ENCODE measurements at places on chromosomes 12 and 14.

GRCh38 chr14:74456684-74457564, 30.9 kb upstream of the SYNDIG1L start:
- DNase-seq: no peak

DNA sequence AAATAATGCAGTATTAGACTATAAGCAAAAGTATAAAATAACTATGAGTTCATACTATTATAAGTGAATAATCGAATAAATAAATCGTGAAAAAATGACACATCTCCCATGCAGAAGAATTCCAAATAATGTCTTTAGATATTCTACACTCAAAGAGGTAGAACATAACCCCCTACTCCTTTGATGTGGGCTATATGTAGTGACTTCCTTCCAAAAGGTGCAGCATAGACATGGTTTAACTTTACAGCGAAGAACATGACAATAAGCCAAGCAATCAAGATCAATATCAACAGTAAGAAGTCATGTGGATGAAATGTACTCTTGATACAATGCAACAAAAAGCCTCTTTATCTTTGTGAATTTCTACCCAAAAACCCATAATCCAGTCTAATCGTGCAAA, 46.0 kb upstream of the HIF1A start:
- no peak for DNase-seq

DNA sequence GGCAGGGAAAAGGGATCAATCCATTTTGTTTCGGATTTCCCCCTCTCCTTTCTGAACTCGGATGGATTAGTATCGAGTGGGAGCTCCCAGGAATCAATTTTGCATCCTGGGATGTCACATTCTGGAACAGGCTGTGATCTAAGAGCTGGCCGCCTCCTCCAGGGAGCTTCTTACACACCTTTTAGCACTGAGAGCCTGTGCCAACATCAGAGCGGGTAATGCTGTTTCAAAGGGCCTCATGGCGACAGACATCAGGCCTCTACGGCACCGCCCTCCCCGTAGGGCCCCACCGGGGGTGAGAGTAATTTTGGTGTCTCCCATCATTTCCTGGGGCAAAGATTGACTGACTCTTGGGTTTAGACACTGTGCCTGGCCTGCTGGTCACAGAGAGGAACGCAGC, 2.7 kb downstream of the GALNT9 start:
- DNase-seq: no peak

DNA sequence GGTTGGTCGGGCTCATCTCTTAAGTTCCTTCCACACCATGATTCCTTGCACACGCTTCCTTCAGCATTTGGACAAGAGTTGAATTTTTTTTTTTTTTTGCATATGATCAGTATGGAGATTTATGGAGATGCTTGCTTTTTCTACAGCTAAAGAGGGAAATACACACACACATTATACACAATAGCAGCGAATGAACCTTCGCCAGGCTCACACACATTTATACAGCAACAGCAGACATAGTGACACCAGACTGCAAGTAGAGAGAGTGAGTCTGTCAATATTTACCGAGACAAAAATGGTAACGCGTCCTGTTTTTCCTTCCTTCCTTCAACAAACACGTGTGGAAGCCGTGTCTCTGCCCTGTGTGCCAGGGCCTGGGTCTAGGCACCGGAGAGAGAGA, 897.9 kb downstream of the BCL11B start:
- DNase-seq: no peak

GRCh38 chr12:93848523-93849101, 171.4 kb downstream of the CRADD start:
- no peak for DNase-seq

GRCh38 chr12:113208041-113208934, 13.0 kb upstream of the TPCN1 start:
- peak; percentile 16 for DNase-seq

DNA sequence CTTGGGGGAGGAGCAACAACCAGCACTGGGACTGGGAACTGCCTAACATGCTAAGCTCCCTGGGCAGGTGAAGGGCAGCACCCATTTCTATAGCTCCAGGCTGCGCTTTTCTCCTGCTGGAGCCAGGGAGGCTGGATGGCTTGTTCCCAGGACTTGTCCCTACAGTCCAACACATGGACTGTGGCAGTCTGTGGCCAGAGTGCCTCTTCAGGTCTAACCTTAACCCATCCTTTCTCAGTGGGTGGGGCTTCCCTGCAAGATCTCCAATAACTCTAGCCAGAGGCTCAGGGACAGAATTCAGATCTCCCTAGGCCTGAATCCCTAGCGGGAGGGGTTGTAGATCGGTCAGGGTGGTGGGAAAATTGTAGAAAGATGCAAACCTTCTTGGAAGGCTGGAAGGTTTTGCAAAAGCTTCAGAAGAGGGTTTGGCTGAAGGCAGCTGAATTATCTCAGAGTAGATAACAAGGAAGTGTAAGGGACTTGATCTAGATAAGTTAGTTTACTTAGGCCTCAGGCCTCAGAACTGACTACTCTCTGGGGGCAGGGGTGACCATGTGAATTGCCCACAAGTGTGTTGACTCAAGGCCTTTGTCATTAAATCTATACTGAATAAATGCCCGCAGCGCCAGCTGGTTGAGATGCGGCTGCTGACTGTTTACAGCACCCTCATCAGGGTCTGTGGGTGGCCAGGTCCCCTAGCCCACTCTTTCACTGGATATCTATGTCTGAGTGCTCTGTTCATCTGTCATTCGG, 60.7 kb downstream of the SSPN start:
- DNase-seq: no peak

DNA sequence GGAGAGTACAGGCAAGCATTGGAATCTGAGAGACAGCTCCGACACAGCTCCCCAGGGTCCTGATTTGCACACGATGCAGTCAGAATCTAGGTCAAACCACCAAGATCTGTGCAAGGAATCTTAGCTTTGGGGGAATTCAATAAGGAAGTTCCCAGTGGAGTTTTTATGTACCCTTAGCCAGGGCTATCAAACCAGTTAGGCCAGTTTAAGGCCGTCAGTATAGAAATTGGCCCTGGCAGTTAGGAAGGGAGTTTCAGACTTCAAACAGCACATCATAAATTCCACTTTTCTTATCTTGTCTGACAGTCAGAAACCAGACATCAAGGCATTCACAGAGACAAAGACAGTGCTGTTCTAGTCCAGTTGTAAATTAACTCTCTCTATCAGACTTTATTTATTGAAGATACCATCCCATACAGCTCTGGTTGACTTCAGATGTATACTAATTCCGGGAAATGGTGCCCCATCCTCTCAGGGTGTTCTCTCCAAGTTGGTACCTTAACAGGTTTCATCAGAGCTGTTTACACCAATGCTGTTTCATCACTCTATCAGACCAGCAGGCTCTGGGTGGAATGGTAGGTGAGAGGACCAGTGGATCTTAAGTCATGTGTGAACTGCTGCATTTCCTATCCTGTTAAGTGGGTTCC, 157.5 kb upstream of the ATF7IP start:
- DNase-seq: no peak

- DNase-seq: no peak
Observed at GRCh38 chr14:94919896-94920295, 150.0 kb upstream of the GSC start.

- no peak for DNase-seq
Observed at GRCh38 chr14:21536418-21537089, 10.4 kb upstream of the SALL2 start.

DNA sequence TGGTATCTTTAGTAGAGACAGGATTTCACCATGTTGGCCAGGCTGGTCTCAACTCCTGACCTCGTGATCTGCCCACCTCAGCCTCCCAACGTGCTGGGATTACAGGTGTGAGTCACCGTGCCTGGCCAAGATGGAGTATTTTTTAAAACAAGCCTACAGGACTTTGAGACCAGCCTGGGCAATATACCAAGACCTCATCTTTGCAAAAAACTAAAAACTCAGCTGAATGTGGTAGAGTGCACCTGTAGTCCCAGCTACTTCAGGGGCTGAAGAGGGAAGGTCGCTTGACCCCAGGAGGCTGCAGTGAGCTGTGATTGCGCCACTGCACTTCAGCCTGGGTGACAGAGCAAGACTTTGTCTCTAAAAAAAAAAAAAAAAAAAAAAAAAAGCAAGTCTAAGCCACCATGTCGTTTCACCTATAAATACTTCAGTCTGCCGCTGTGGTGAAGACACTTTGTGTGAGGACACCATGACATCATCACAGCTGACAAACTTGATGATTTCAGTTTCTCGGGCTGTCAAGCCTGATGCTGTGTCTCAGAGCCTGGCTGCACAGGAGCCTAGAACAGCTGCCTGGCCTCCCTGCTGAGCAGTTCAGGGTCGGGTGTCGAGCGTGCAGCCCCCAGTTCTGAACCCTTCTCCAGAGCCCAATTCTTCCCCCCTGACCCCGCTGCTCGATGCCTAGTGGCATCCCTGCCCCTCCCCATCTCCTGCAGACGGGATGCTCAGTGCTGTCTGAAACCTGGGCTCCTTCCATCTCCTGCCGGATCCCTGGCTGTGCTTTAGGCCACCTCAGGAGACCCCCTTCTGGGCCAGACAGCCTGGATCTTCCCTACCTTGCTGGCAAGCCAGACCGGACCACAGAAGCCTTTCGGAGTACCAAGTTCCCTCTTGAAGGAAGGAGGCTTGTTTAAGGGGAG, 119.2 kb upstream of the EVL start:
- no peak for DNase-seq

DNA sequence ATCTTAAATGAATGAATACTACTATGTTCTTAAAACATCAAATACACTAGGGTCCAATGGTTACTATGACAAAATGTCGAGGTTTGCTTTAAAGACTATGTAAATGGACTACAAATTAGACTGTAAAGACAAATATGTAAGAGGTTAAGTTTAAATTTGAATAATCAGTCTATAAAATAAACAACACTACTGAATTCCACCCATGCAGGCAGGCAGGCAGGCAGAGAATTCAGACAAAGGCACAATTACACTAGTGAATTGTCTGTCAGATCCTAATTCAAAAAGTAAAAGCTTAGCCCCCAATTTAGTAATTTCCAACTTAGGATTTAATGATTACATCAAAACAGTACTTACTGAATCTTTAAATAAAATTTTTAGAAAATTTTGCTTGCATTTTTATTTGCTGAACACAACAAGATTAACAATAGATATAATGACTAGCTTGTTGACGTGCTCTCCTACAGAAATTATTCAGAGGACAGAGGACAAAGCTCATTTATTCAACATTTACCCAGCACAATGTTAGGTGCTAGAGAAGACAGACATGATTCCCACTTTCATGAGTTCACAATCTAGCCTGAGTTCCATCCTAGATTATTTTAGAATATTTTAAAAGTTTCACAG, 97.4 kb downstream of the CDK17 start:
- DNase-seq: no peak

DNA sequence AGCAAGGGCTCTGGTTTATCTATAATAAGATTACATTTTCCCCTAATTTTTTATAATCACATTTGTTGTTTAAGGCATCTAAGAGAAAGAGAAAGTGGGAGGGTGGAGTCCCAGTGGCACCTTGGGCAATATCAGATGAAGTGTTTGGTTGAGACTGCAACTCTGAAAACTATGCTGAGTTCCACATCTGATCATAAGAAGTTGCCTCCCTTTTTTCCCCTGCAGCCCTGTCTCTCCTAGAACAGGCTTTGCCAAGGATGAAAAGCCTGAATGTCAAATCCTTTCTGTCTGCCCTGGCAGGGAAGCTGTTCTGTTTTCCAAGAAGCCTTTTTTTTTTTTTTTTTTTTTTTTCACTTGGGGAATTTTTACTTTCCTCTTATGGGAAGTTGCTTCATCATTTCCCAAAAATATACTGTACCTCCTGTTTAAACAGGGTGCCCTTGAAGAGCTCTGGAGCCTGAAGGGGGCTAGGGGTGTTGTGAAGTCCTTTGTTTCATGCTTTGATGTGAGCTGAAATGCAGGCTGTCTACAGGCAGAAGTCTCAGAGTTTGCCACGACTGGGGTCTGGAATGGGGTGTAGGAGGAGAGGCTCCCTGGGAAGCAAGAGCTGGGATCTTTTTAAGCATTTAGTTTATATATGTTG, 71.3 kb downstream of the SUSD6 start:
- DNase-seq: no peak

DNA sequence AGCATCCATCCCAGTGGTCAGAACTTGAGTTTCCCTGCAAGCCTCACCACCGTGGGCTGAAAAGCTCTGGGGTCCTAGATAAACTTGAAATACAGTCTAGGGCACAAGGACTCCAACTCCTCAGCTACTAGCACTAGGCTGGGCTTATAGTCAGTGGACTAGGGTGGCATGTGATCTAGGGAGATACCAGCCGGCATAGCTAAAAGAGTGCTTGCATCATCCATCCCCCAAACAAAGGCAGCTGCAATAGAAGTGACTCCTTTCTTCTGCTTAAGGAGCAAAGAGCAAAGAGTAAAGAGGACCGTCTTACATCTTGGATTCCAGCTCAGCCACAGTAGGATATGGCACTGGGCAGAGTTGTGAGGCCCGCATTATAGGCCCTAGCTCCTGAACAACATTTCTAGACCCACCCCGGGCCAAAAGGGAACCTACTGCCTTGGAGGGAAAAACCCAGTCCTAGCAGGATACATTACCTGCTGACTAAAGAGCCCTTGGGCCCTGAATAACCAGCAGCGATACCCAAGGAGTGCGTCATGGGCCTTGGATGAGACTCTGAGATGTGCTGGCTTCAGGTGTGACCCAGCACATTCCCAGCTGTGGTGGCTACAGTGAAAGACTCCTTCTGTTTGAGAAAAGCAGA, 17.9 kb upstream of the SOS2 start:
- no peak for DNase-seq

DNA sequence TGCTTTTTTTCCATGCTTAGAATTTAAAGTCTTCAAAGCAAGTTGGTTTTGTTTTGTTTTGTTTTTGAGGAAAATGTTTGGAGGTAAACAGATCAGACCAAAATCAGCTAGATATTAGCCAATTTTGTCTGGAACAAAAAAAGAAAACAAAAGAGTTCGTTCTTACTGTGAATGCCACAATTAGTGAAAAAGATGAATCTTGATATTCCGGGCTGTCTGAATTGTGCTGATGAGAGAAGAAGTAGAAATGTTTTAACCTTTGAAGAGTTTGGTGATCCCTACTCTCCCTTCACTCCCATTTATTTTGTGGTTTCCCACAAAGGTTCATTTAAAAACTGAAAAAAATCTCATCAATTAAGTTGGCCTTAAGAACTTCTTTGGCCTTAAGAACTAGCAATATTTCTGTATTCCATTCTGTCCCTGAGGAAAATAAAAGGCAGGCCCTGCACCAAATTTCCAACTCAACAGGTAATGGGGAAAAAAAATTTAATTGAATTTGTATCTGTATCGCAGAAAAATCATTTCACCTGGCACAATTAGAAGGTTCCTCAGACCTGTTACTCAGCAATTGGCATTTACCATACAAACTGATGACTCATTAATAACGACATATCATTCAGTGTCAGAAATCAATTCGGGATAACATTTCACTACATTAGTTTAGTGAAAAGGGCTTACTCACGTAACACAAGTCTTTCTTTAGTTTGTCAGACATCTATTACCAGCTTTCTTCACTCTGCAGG, 562 bp upstream of the GLIPR1L2 start:
- DNase-seq: no peak

GRCh38 chr12:95396849-95397468, 77.0 kb upstream of the METAP2 start:
- DNase-seq: no peak

- no peak for DNase-seq
Observed at GRCh38 chr14:98219638-98220037, 1052.4 kb downstream of the BCL11B start.

GRCh38 chr14:41950428-41951151, 343.9 kb downstream of the LRFN5 start:
- no peak for DNase-seq
